NCI-H2107 (cell line): ENCODE measurements at places on chromosomes 4 and X.

DNA sequence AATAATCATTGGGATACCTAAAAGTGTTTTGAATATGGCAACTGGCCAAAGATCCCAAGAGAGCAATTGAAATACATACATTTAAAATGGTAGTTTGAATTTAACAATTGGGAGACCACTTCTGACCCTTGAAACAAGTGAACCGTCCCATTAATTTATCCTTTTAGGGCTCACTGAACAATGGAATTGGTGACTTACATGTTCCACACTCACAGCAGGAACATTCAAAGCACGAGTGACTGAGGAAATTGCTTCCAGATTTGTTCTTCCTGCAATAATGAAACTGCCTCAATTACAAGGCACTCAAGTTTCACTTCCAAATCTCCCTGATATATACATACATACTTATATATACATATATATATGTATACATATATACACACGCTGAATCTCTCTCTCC, 20.6 kb downstream of the SLC39A8 start:
- no peak for DNase-seq

DNA sequence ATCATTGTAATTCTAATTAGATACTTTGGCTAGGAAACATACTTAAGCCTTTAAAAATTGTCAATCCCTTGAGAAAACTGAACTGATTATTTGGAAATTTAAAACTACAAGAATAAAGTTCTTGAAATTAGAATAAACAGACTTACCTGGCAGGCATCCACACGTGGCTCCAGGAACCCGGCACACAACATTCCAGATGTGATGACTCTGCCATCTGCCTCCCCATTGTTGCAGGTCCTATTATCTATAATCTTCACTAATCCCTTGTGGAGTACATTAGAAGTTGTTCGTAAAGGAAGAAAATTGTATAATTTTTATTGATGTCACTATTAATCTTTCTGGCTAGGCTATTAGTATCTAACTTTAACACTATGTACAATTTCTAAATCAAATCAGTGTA, 16.2 kb upstream of the GNRHR start:
- no peak for DNase-seq

- no peak for DNase-seq
These were observed 1491.8 kb upstream of the IGFBP7 start for GRCh38 chr4:58602022-58602421.

DNA sequence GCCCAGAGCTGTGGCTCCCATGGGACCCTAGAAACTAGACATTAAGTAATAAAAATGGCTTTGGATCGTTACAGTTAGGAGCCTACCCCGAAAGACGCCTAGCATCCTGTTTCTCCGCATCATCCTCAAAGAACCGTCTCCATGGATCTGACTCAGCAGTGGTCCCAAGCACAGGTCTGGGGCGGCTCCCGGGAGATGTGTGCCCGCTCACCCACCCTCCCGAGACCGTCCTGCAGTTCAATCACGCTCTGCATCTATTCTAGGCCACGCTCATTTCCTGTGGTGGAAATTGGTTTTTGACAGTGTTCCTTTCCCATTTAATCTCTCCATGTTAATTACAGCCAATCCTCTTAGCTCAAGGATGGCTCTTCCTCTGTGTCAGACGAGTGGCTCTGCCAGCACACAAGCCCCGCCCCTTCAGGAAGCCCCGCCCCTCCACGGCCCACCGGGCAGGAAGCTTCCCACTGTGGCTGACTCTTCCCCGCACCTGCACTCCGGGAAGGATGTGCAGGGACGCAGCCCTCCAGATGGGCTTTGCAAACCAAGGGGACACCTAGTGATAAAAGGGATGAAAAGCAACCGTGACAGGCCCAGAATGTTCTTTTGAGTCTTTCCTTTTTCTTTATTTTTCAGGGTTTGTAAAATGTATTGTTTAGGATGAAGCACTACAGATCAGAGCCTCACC, 34.5 kb upstream of the HELT start:
- DNase-seq = peak; percentile 46

DNA sequence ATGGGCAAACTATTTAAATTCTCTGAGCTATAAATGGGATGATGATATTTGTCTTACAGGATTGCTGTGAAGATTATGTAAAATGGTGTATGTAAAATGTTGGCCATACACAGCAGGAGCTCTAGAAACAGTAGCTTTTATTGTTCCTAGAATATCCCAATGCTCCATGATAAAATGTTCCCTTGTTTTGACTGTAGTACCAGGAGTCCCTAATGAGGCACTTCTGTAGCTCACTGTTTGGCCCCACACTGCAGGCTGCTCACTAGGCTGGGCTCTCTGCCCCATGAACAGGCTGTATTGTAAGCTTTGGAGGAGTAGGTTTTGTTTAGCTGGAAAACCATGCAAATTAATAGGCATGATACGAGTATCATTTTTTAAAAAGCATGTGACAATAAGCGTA, 3.3 kb upstream of the FGA start:
- no peak for DNase-seq

- no peak for DNase-seq
These were observed 142.3 kb upstream of the SLIT2 start for GRCh38 chr4:20109391-20109790.

GRCh38 chr4:148782284-148782683, 340.1 kb upstream of the NR3C2 start:
- no peak for DNase-seq

GRCh38 chrX:38799995-38800580, 1.2 kb upstream of the MID1IP1 start:
- DNase-seq = no peak

DNA sequence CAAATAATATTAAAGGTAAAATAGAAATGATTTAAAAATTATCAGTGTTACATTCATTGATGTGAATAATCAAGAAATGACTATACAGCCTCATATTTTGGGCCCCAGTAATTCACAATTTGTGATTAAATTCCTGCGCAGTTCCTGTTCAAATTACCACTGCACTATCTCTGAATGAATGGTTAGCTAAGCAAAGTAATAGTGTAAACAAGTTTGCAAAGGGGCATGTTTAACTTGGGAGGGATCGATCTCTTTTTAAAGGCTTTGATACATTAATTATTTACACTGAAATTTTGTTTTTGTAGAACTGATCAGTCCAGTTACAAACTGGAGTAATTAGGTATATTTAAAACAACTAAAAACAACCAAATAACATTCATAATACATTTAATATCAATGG, 784.4 kb downstream of the RPA4 start:
- no peak for DNase-seq

GRCh38 chrX:57772637-57773036, 92.6 kb upstream of the NLRP2B start:
- no peak for DNase-seq

- no peak for DNase-seq
These were observed 46.6 kb downstream of the SLC39A8 start for GRCh38 chr4:102298716-102299115.

- DNase-seq = no peak
These were observed 2.5 kb upstream of the DUSP9 start for GRCh38 chrX:153644356-153645125.

GRCh38 chr4:27055221-27055760, 194.7 kb downstream of the STIM2 start:
- DNase-seq = no peak

GRCh38 chr4:148881860-148882643, 439.8 kb upstream of the NR3C2 start:
- DNase-seq = no peak

DNA sequence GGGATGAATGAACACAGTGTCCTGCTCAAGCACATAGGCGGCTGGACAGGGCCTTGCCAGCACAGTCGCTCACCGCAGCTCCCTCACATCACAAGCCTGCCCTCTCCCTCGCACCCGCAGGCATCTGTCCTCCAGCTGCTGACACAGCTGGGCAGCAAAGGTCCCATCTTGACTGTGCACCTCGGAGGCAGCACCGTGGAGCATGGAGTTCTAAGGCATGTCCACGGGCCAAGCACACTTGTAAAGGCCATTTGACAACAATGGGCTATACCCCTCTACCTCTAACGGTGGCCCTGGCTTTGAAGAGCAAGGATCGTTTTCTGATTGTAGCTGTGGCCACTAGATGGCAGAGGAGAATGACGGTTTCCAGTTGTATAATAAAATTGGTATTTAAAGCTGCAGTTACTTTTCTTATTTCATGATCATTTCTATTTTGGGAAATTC, 53.8 kb downstream of the APLN start:
- peak; percentile 4 for DNase-seq

DNA sequence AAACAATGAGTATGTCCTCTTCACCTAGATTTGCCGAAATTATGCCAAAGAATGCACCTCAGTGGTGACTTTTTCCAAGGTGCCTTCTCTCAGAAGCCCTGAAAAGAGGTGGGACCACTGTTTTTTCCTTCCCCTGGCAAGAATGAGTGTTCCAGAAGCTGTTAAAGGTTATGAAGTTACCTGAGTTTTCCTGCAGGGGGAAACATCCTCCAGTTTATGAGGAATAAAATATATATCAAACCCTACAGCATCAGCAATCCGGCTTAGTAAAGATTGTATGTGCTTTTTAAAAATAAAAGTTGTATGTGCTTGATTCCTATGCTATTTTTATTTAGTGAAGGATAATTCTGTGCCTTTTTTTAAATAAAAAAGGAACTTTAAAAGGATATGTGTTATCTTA, 73.3 kb downstream of the RBM46 start:
- no peak for DNase-seq
